ENCODE measurements at places on chromosomes 13 and 19. TPM values are rescaled to one million over a fixed set of nuclear protein-coding genes. Genes with fewer than 3 reads are reported as not detected.
A peak's percentile ranks its signal among the peaks of the same experiment; 100 is the strongest.

DNA sequence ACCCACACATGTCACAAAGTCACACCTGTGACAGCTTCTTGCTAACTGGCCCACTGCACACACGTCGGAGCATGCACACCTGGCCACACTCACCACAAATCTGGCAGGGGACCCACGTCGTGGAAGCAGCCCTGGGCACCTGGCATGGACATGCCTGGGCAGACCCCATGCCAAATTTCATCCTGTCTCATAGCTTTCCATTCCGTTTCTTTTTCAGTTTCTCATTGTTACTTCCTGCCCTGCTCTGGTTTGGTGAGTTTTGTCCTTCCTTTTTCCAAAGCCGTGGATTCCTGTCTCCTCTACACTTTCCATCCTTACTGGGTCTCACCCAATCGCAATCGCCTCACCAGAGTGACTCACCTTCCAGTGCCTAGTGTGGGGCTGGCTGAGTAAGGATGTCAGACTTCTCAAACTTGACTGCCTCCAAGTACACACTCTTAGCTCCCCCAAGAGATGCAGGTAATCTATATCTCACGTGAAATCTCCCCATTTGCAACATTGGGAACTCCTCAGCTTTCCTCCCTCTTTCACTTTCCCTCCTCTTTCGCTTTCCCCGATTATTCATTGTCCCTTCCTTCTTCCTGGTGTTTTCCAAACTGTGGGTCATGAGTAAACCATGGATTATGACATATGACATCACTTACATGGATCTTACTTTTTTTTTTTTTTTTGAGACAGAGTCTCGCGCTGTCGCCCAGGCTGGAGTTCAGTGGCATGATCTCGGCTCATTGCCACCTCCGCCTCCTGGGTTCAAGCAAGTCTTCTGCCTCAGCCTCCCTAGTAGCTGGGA, 1.6 kb upstream of the BBC3 start:
- peak; percentile 52 for DNase-seq

GRCh38 chr13:66347486-66348117, 882.5 kb downstream of the PCDH9 start:
- DNase-seq, result no peak

Gene GADD45GIP1
- total RNA-seq, result 32.4 TPM

Gene NTF4
- total RNA-seq, result not detected

Gene LRRC63
- not detected for total RNA-seq

Gene BEST2
- not detected for total RNA-seq

DNA sequence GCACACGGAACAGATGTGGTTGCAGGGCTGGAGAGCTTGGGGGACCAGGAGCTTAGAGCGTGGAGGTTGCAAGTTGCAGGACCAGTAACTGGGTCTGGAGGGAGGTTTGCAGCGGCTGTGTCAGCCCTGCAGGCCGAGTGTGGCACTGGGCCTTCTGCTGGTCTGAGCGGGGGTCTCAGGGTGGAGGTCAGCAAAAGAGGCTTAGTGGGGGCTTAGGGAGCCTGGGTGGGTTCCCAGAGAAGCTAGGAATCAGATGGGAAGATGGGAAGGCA, 5.8 kb upstream of the HCN2 start:
- DNase-seq, result no peak

Gene ANGPTL8
- total RNA-seq, result 1.0 TPM

DNA sequence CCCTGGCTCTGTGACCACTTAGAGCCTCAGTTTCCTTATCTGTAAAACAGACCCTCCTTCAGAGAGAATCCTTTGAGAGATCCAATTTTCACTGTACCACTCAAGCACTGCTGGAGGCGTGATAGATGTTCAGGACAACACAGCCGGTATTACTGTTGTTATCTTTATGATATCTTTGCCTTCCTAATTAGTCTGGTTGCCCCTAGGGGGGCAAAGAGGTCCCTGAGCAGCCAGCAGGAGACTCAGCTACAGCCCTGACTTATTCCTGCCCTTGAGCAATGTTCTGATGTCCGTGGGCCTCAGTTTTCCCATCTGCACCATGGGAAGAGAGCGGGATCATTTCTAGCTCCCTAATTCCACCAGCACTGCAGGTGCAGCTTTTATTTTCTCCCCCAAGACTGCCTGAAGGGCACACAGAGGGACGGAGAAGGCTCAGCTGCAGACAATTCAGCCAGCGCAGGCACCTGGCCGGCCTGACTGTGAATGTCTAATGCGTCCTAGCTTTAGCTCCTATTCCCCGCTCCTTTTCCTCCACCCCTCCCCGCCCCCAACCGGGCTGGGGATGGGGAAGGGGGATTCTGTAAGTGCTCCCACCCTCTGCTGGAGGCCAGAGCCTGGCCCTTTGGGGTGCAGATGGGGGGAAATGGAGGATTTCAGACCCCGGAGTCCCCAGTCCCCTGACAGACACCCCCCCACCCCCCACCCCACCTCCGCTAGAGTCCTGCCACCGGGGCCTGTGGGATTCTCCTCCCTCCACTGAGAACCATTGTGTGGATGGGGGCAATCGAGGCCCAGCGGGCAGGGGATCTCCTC, 16.2 kb downstream of the TLE5 start:
- no peak for DNase-seq

GRCh38 chr19:42596391-42597072, 1.8 kb upstream of the CEACAM8 start:
- DNase-seq, result peak; percentile 30

- DNase-seq, result no peak
Measured at GRCh38 chr13:24237356-24237755, 72.0 kb upstream of the C1QTNF9 start.

DNA sequence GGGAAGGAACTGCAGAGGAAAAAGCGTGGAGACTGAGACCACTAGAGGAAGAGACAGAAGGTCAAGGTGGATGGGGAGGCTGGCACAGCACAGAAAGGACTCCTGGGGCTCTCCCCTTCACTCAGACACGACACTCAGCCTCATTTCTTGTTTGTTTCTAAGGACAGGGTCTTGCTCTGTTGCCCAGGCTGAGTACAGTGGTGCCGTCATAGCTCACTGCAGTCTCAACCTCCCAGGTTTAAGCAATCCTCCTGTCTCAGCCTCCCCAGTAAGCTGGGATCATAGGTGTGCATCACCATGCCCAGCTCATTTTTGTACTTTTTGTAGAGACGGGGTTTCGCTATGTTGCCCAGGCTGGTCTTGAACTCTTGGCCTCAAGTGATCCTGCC, 11.4 kb upstream of the SEMA6B start:
- DNase-seq, result no peak

- DNase-seq, result no peak
Measured at GRCh38 chr13:20174656-20175405, 14.0 kb upstream of the GJA3 start.

DNA sequence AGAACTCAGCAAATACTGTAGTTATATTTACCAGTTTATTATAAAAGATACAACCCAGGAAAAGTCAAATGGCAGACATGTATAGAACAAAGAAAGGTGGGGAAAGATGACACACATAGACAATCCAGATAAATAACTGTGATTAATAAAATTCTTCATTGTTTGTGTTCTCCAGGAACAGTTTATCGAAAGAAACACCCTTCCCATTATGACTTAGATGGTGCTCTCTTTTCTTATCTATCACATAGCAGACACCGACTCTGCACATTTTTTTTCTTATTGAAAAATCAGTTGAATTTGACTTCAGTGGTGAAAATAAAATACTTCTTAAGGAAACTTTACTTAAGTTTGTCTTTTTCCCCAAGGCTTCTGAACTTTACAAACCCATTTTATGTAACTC, 6.2 kb downstream of the ZNF708 start:
- no peak for DNase-seq

GRCh38 chr19:32647361-32647760, 27.6 kb downstream of the ANKRD27 start:
- DNase-seq, result no peak

DNA sequence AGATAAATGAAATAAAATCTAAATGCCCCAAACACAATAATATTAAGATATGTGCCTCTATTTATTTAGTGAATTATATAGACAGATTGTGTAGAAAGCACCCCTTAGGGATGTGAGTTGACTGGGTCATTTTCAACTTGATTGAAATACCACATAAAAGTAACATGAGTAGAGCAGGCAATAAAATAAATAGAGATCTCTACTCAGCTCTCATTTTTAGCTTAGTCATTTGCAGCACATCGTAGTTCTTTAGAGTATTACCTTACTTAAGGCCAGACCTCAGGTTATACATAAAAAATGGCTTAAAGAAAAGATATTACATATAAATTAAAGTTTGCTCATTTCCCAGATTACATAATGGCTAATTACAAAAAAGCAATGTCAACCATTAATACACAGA, 1525.6 kb upstream of the PRR20A start:
- DNase-seq, result no peak

DNA sequence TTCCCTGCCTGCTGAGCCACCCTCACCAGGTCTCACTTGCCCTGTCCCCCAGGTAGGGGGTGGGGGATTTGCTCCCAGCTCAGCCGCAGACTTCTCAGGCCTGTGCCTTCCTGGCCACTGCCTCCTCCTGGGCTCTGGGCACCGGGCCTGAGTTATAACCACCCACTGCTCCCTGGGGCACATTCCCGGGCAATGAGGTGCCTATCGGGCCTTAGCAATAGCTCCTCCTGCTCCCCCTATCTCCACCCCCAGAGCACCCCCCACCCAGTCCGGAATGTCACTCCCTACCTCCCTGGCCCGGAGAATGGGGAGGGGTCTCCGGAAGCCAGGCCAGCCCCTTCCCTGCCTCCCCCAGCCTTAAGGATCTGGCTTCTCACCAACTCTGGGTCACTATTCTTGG, at the start of gene KLK5:
TSS of gene KLK5 (minus strand) at position 129 of the 400 bp plus-strand sequence. CDS start 381 bp downstream, outside the sequence.
- no peak for DNase-seq

- DNase-seq, result no peak
Measured at GRCh38 chr13:33953203-33953602, 135.3 kb downstream of the RFC3 start.

GRCh38 chr13:40206241-40207000, 460.0 kb downstream of the FOXO1 start:
- DNase-seq, result peak; percentile 82

GRCh38 chr13:113114511-113115362, 7.9 kb upstream of the F10 start:
- DNase-seq, result no peak

Gene FOSB
- 2.4 TPM for total RNA-seq

DNA sequence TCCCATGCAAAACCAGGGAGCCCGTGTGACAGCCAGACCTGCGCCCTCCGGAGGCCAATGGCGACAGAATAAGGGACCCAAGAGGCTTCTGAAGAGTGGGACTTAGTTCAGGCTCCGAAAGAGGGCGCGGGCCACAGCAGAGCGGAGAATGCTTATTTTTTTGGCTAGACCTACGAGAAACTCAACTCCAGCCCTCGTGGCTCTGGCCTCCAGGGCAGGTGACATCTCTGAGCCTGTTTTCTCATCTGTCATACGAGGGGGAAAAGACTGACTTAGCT, 23.0 kb downstream of the DPP9 start:
- DNase-seq, result no peak

- DNase-seq, result no peak
Measured at GRCh38 chr19:46599716-46600373, 1.3 kb upstream of the CALM3 start.

DNA sequence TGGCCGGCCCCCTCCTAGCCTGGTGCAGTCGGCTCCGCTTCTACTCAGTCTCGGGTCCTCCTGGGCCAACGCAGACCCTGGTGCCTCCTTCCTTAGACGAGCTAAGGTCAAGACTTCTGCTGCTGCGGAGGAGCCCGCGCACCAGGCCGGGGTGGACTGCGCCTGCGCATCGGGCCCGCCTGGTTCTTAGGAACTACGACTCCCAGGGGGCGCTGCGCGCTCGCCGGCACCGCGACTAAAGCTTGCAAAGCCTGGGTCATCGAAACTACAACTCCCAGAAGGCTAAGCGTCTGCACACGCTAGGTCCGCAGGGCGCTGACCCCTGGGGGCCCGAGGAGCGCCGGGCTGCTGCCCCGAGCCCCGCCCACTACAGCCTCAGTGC, at the start of gene ZNF835:
TSS of gene ZNF835 (minus strand) at position 145 of the 382 bp plus-strand sequence. CDS start 6,559 bp downstream, outside the sequence.
- DNase-seq, result no peak

DNA sequence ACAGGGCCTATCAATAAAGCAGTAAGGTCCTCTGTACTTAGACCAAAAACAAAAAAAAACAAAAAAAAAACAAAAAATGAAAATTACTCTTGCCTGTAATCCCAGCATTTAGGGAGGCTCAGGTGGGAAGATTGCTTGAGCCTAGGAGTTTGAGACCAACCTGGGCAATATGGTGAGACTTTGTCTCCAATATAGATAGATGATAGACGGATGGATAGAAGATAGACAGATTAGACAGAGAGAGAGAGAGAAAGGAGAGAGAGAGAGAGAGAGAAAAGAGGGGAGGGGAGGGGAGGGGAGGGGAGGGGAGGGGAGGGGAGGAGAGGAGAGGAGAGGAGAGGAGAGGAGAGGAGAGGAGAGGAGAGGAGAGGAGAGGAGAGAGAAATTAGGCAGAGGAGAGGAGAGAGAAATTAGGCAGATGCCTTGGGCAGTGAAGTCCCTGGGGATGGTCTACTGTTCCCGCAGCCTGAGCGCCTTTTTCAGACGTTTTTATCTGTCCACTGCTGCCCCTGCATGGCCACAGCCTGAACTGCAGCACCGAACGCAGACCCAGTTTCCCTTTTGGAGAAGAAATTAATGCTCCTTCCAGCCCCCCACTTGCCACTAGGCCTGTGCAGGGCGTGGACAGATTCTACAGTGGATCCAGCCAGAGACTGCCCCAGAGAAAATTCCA, 9.8 kb upstream of the ZNF627 start:
- DNase-seq, result peak; percentile 91

- DNase-seq, result no peak
Measured at GRCh38 chr13:33099860-33100259, 83.6 kb downstream of the KL start.

DNA sequence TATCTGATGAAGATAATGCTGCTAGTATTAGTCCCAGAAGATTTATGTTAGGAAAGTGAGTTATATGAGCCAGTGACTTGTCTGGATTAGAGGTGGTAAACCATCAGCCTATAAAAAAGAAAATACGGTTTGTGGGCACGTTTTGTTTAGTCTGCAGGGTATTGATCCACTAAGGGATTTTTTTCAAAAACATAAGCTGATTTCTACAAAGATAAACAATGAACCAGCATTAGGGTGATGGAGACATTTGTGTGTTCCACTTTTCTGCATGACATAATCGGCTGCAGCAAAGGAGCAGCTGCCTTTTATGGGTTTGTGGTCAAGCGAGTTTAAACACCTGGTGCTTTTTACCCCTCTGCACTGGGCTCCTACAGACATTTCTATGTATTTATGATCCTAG, 836.4 kb upstream of the GPC6 start:
- no peak for DNase-seq

DNA sequence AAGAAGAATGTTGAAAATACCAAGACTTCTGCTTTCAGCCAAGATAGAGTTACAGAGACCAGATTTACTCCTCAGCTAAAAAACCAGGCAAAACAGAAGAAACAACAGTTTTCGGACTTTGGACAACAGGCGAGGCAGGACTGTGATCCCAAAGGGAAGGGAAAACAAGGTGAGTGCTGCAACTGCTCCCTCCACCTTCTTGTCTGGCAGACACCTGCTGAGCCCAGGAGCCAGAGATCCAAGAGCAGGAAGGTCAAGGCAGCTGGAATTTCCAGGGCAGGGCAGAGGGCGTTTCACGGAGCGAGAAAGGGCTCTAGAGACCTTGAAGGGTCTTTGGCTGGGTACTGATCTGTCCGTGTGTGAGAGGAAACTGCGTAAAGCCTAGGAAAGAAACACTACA, 32.9 kb upstream of the SLC7A9 start:
- DNase-seq, result no peak

All from OCI-LY7 (cell line).